Hypothalamus (tissue), 51 donors: ENCODE measurements at places on chromosomes 7 and 10.

DNA sequence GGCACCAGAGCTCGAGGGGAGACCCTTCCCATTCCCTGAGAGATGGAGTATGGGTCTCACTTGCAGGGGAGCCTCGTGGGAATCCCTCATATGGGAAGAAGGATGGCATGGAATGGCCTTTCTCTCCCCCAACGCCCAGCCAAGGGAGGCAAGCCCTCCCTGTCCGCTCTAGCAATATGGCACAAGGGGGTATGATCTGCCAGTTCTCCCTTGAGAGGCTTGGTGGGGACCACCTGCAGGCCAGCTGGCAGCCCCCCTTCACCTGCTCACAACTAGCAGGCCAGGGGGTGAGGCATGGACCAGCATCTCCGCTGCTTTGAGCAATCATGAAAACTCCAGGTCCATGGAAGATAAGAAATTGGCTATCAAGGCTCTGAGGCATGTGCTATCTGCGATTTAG, 70.8 kb downstream of the PARP12 start:
- DNase-seq, result no peak

GRCh38 chr7:133118261-133118660, 36.4 kb upstream of the CHCHD3 start:
- no peak for DNase-seq

- no peak for DNase-seq
Observed at GRCh38 chr10:51667678-51668335, 31.6 kb downstream of the CSTF2T start.

GRCh38 chr10:90007226-90007625, 305.8 kb downstream of the KIF20B start:
- DNase-seq, result no peak

GRCh38 chr7:81769891-81770727, at the start of gene HGF:
TSS of gene HGF (minus strand) at chr7:81770047. CDS start at chr7:81769971, 76 bp downstream.
- DNase-seq, result peak; percentile 12

GRCh38 chr10:48289501-48290238, 15.2 kb upstream of the FRMPD2 start:
- peak; percentile 54 for DNase-seq

DNA sequence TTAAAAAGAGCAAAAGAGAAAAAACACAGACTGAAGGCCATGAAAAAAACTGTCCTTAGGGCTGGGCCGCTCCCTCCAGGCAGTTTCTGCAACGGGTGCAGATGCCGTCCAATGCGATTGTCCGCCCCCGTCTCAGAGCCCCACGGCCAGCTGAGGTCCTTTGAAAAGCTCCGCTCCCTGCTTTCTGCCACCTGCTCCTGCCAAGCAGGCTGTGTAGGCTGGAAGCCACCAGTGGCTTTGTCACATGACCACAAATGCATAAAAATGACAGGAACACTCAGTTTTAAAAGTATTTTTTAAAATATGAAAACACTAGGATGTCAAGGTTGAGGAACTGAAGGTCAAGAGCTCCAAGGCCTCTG, 71.7 kb downstream of the AMZ1 start:
- no peak for DNase-seq

- no peak for DNase-seq
Observed at GRCh38 chr7:135811506-135811905, 62.9 kb upstream of the FAM180A start.

GRCh38 chr7:71350680-71351079, 218.7 kb downstream of the GALNT17 start:
- DNase-seq, result no peak

GRCh38 chr7:98852826-98853225, 17.0 kb downstream of the TMEM130 start:
- DNase-seq, result no peak

GRCh38 chr10:125472010-125472607, 210.9 kb downstream of the TEX36 start:
- DNase-seq, result no peak

GRCh38 chr10:77494327-77494726, 143.3 kb downstream of the KCNMA1 start:
- DNase-seq, result no peak

DNA sequence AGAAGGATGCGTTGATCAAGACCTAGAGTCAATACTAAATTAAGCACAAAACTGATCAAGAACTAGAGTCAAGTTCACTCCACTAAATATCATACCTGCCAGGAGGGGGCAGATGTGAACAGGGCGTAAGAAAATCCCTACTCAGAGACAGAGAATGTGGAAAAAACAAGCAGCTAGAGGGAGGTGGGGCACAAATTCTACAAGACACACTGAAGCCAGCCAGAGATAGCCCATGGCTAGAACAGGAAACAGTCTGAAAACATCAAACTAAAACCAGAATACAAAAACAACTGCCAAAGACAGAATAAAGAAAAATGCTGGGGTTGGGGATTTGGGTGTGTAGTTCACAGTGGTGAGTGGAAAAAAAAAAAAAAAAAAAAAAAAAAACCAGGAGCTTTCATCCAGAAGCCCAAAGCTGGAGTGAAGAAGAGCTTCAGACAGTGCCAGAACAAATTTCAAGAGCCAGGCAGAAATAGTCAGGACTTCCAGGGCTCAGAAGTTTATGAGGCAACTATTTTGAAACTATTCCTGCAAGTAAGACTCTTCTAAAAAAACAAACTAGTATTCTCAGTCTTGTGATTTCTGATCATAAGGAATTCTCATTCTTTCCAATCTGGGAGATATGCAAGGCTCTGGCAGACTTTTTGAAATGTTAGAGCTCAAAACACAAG, 118.3 kb downstream of the CCDC71L start:
- no peak for DNase-seq

DNA sequence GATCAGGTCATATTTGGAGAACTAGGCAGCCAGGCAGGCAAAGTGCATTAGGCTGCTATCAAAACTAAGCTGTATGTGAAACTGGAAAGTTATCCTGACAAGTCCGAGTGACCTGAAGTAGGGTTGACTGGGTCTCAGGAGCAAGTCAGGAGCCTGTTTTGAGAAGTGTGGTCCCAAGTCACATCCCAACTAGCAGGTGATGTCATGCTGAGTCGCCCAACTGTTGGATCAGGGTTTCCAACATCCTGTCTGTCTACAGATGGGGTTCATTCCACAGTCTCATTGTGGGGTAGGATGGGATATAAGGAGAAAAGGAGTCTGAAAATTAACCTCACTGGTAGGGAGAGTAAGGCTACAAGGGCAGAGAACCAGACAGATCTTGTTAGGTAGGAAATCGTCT, 27.0 kb downstream of the SLC26A4 start:
- no peak for DNase-seq

DNA sequence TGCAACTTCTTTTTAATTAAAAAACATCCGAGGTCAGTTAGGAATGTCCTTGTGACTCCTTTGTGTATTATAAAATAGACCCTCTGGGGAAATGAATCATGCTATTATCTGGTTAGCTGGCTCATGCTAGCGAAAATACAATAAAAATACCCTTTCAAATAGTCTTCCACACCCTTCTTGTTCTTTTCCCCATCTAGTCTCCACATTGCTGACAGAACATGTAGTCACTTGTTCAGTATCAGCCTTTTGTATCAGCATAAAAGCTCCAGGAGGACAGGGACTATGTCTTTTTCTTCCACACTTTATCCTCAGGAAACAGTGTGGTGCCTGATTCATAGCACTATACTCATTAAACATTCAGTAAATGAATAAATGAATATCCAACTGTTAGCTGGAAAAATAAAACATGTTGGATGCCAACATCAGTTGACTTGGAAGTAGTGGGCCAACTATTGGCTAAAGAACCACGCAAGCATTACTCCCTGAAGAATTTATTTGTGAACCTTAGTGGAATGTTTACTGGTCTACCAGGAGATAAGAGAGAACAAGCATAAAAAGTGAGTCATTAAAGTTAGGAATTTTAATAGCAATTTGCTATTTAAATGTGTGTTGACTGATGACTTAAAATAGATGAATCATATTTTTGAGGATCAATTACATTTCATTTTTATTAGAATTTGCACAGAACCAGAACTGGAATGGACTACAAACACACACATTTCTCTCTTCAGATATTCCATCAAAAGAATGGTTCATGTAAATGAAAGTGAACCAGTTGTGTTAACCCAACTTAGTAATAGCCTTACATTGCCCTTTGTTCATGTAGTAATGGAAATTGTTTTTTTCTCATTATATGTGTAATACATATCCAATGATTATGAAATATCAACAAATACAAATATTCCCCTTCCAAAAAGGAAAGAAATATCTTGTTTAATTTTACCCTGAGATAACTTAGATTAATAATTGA, 129.6 kb downstream of the DKK1 start:
- no peak for DNase-seq

DNA sequence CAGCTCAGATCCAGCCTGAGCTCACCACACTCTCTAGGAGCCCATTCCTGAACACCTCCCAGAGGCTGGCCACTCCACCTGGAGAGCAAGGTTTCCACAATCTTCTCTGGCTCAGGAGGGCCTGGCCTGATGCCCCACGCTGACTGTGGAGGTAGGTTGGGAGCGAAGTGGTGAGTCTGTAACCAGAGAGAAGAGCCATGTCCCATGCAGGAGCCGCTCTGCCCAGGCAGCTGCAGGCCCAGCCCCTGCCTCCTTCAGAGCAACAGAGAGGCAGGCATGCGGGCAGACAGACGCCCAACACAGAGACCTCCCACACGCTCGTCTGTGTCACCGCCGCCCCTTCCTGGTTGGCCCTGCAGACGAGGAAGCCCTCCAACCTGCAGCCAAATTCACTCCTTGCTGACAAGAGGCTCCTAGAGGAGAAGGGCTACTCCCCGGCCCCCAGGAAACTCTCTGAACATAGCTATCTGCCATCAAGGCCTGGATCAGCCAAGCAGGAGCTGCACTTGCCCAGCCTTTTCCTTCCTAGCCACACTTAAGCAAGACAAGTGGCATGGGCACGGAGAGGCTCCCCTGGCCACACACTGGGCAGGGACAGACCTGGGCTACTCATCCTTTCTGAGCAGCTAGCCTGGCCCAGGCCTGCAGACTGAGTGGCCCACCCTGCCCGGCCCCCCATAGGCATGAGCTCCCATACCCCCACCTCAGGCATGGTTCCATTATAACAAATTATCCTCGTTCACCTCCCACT, 101.9 kb downstream of the GRID1 start:
- peak; percentile 27 for DNase-seq

GRCh38 chr10:63630931-63631680, 109.9 kb downstream of the REEP3 start:
- no peak for DNase-seq

DNA sequence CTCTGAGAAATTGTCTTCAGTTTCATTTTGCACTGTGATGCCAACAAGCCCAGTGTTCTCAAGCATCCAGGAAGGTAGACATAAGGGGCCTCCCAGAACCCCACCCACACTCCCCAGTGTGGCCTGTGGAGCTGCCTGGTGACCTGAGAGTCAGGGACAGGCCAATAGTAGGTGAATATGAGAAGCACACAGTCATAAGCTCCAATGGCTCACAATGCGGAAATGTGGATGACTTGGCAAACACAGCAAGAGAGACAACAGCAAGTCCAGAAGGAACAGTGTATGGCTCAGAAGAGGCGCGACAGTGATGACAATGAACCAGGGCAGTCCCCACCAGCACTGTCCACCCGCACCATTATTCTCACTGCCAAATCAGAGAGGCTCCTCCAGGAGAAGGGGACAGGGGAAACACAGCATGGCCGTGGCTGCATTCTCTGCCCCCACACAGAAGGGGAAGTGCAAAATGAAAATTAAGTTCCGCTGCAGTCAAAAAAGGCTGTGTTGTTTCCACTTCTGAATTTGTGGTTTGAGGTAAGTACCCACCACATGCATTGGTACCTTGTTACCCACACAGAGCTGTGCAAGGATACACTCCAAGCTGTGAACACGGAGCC, 419.8 kb downstream of the GRID1 start:
- no peak for DNase-seq

GRCh38 chr7:116098175-116098574, 67.6 kb upstream of the TFEC start:
- DNase-seq, result no peak

- DNase-seq, result no peak
Observed at GRCh38 chr7:35645691-35646090, 49.2 kb downstream of the HERPUD2 start.

GRCh38 chr10:28833313-28833712, 156.0 kb downstream of the BAMBI start:
- no peak for DNase-seq

- no peak for DNase-seq
Observed at GRCh38 chr10:1160561-1161314, 104.6 kb downstream of the WDR37 start.

GRCh38 chr10:130074639-130075038, 36.0 kb downstream of the C10orf143 start:
- DNase-seq, result no peak

GRCh38 chr7:103075337-103075918, 488 bp downstream of the ARMC10 start:
- peak; percentile 50 for DNase-seq

DNA sequence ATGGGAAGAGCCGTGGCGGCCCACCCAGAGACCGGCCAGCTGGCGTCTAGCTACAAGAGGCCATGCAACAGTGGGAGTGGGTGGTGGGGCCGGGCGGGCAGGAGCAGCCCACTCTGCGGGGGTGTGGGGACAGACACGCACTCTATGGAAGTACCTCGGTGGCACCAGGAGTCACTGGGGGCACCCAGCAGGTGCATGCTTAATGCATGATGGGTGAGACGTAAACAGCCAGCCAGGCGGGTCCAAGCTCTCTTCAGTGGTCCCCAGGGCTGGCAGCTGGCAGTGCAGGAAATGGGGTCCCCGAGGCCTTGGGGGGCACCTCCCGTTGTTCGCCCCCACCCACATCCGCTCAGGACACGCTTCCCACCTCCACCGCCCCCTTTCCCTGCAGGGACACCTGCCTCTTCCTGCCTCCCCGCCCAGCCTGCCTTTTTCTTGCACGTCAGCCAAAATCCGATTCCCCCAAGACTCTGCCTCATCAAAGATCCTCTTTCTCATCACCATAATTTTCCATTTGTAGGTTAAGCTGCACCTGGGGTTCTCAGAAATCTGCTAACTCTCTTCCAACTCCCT, 22.6 kb upstream of the PSMG3 start:
- no peak for DNase-seq

- DNase-seq, result no peak
Observed at GRCh38 chr10:122981066-122981464, 864 bp downstream of the PSTK start.

DNA sequence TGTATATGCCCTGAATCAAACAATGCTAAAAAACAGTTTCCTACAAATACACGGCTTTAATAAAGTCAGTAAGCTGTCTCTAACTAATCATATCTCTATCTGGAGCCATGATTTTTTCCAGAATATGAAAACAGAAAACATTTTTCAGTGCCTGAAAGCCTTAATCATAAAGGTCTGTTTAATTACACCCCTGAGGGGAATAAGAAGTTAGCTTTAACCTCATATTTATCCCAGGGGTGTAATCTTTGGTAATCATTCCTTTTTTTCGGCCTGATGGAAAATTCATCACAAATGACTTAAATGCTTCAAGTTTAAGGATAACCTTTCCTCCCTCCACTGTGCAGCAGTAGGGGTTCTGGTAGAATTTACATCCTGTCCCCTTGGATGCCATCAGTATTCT, 124.2 kb downstream of the ATE1 start:
- no peak for DNase-seq

DNA sequence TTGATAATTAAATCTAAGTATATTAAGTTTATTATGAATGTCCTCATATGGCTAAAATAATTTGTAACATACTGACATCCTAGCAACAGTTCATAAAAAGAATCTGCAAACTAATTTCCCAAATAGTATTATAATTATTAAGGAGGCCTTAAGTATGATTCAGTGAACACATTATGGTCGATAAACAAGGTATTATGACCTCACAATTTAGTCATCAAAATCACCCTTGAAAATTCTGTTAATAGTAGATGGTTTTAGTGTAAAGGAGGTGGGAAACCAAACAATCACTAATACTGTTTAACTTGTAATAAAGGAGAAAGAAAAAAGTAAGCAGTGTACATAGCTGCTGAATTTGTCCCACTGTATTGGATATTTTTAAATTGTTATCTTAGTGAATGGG, 2.1 kb downstream of the ETV1 start:
- no peak for DNase-seq
